GM12865 (cell line): ENCODE measurements at places on chromosomes 5 and 9.

DNA sequence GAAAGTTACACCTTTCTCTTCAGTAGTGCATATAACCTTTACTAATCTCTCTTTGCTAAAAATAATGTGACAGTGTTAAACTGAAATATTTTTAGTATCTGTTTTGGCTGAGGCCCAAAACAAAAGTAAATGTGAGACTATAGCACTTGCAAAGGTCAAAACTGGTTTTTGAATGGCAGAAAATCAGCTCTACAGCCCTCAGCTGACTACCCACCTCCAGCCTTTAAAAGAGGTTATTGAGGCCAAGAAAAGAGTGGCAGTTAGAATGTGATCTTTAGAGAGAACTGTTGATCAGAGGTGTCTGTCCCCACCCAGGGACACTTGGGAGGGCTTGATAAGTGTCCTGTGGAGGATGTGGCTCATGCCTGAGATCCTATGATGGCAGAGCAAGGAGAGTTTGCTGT lies 30.9 kb downstream of the PRKACG start:
- peak; percentile 71 for DNase-seq

DNA sequence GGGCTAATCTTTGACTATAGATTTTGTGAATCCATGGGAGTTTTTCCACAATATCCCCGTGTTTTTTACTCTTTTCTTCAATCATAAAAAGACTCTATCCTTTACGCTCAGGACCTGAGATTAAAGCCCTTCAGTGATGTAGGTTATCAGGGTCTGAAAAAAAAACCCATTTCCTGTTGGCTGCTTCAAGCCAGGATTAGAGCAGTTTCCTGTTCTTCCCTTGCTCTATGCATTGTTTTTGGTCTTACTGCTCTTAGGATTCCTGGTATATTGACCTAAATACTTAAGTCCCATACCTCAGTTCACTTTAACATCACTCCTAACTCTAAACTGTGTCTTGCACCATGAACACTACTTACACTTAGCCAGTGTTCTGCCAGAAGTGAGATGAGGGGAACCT lies 319.3 kb upstream of the CHD1 start:
- no peak for DNase-seq

- DNase-seq: no peak
Observed at GRCh38 chr5:651296-652022, 39.3 kb downstream of the CEP72 start.

DNA sequence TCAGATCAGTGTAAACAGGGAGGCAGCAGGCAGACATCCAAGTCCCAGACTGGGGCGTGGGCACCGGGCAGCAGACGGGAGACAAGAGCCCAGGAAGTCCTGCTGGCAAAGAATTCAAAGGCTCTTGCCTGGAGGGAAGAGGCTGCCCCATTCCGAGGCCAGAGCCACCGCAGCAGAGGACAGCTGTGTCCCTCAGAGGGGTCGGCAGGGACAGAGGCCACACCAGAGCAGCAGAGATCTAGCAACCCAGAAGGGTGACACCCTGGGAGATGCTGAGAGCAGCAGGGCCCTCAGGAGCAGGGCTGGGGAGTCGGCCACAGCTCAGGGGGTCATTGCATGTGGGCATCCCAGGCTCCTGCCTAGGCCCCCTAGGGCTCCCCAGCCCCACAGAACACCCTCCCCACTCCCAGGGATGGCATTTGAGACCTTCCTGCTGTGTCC lies 29.1 kb downstream of the ADAMTS2 start:
- DNase-seq: no peak

DNA sequence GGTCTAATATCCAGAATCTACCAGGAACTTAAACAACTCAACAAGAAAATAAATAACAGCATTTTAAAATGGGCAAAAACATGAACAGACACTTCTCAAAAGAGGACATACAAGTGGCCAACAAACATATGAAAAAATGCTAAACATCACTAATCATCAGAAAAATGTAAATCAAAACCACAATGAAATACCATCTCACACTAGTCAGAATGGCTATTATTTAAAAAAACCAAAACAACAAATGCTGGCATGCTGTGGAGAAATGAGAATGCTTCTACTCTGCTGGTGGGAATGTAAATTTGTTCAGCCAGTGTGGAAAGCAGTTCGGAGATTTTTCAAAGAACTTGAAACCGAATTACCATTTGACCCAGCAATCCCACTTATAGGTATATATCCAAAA lies 63.1 kb downstream of the ADAMTS6 start:
- DNase-seq: no peak

GRCh38 chr5:141512390-141512910 lies 23.6 kb downstream of the PCDHGC5 start:
- peak; percentile 93 for DNase-seq

DNA sequence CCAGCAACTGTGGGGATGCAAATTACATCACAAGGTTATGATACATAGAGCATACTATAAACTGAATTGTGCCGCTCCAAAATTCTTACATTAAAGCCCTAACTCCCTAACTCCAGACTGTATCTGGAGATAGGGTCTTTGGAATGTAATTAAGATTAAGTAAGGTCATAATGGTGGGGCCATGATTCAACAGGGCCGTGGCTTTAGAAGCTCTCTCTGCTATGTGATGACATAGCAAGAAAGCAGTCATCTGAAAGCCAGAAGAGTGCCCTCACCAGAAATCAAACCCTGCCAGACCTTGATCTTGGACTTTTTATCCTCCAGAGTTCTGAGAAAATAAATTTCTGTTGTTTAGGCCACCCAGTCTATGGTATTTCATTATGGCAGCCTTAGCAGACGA lies 123.9 kb downstream of the FBXL17 start:
- DNase-seq: no peak

DNA sequence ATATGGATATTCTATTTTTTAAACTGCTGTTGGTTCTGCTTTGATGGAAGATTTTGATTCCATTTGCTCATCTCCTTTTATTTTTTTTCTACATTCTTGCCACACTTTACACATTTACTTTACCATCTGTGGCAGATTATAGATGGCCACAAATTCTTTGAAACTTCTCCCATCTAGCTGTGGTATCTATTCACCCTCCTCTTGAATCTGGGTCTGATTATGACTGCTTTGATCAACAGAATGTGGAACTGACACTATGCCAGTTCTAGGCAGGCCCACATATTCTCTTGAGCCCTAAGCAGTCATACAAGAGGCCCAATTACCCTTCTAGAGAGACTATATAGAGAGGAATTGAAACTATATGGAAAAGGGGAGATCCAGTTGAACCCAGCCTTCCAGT lies 439.0 kb upstream of the PTGER4 start:
- DNase-seq: no peak

- no peak for DNase-seq
Observed at GRCh38 chr9:136696502-136696901, 9.2 kb upstream of the AGPAT2 start.

DNA sequence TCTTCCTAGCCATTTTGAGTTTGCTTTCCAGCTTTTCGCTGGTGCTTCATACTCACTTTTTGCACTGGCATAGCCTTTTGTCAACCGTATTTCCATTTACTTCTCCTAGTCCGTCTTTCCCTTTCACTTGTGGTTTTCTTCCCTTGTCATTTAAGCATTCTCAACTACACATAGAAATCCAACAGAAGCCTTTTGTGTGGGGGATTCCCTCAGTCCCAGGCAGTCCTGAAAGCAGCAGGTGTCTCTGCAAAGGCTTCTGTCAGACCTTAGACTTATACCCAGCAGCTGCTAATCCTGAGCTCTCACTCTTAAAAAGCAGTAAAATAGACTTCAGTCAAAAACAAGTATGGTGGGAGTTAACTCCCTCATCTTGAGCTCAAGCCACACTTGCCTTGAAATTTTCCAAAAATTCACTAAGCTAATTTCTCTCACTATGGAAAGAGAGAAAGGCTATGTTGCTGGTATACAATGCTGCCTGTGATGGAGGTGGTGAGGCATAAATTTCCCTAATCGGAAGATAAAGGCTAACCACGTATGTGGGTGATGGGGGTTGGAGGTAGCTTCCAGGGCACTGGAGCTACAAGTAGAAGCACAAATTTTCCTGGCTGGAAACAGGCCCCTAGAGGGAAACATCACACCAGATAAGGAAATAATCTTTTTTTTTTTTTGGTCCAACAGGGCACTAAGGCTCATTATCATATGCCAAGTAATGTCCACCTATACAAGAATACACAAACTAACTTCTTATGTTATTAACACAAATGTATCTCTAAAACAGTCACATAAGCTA lies 34.8 kb upstream of the IFNK start:
- DNase-seq: peak; percentile 85

DNA sequence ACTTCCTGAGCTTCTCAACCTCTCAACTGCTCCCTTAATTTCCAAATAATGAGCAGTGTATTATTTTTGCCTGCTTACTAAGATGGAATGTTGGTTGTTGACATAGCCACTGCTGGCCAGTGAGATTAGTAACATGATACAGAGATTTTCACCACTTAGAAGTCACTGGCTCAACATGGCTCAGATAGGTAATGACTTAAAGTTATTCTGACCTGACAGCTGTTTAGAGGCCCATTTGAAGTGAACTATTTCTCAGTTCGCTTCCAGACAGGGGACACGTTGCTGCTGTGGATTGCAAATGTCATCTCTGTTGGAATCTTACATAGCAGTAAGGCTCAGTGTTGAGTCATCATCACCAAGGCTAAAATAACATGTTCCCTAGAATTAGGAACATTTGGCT lies 490.2 kb downstream of the TLE4 start:
- no peak for DNase-seq

DNA sequence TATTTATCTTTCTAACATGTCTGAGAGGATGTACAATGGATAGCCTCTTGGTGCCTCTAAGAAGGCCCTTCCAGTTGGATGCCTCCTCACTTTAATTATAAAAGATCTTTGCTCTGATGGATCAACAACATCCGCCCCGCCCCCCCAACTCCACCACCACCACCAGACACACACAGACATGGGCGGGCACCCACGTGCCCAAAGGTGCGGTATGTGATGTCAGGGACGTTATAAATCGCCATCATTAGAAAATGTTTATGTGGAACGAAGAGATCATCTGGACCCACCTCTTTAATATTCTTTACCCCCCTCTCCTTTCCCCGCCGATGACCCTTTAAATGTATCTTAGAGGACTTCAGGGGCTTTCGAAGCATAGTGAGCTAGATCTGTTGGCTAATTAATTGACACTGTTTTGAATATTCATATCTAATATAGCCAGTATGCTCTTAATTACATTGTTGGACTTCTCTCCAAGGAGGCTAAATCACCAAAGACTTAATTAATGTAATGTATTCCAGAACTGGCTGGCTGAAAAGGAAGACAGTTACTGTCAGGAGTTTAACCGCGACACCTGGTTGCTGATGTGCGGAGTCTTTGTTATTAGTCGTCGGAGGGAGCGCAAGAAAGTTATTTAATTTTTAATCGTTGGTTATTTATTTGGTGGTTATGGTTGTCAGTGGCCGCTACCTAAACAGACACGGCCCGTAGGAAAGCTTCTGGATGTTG lies 6.1 kb upstream of the FOXB2 start:
- no peak for DNase-seq

DNA sequence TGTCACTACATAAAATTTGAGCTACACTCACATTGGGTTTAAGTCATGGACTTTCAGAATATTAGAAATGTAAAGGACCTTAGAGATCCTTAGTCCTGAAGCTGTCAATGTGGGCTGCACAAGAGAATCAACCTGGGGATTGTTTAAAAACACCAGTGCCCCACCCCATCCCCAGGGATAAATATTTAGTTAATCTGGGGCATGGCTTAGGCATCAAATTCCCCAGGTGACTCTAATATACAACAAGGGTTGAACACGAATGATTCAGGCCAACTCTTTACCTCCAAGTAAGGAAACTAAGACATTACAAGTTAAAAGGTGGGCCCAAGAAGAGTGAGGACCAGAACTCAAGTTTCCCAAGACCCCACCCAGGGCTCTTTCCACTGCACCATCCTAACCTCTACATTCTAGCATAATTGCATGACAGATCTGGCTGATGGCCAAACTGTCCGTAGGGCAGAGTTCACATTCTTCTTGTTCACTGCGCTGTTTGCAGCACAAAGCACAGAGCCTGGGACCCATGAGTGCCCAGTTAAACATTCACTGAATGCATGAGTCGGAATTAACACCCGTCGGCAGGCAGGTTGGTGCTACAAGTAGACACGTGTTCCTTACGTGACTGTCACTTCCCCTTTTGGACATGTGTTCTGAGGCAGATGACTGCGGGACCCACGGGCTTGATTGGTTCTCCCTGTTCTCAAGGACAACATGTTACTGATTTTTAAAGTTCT lies 25.2 kb downstream of the CYFIP2 start:
- DNase-seq: peak; percentile 41

- DNase-seq: no peak
Observed at GRCh38 chr5:102789469-102789868, 34.4 kb downstream of the PAM start.

DNA sequence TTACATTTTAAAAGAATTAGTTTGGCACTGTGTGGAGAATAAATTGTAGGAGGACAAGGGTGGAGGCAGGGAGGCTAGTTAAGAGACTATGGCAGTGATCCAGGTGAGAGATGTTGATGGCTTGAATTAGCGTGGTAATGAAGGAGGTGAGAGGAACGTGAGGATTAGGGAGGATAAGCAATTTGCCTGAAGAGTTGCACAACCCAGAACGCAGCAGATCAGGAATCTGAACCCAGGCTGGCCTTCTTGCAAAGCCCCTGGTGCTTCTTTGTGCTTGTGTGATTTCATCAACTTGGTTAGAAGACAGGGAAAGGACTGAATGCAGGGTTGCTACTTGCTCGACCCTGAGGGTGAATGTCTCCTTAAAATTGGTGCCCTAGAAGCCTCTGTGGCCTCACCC lies 6.9 kb upstream of the SCAMP1 start:
- no peak for DNase-seq

GRCh38 chr5:56827049-56827448 lies 11.7 kb downstream of the MAP3K1 start:
- DNase-seq: no peak

DNA sequence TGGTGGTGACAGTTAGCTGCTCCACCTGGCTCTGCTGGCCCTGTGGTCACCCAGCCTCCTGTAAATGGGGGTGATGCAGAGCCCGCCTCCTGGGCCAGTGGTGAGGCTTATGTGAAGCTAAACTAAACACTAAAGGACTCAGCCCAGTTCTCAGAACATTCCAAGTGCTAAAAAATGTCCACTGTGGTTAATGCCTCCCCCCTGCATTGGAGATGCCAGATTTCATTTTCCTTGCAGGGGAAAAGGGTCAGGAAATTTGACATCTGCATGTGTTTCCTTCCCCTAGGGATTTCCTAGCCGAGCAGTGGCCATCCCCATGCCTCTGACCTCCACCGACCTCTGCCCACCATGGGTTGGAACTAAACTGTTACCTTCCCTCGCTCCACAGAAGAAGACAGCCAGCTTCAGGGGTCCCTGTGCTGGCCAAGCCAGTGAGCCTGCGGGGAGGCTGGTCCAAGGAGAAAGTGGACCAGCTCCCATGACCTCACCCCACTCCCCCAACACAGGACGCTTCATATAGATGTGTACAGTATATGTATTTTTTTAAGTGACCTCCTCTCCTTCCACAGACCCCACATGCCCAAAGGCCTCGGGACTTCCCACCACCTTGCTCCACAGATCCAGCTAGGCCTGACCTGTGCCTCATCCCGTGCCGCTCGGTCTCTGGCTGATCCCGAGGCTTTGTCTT lies 13.0 kb downstream of the CD74 start:
- DNase-seq: peak; percentile 70

DNA sequence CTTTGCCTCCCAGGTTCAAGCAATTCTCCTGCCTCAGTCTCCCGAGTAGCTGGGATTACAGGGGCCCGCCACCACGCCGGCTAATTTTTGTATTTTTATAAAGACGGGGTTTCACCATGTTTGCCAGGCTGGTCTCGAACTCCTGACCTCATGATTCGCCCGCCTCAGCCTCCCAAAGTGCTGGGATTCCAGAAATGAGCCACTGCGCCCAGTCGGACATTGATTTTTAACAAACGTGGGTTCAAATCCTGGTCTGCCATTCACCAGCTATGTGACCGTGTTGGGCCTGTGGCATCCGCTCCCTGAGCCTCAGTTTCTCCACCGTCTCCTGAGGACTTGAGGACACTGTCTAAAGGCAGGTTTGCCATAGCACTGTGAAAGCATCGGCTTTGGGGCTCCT lies 41.8 kb upstream of the NEK6 start:
- no peak for DNase-seq
